ENCODE measurements at places on chromosomes 6 and 20. TPM values are rescaled to one million over a fixed set of nuclear protein-coding genes. Genes with fewer than 3 reads are reported as not detected.

The SH3BGRL2 gene
- polyA plus RNA-seq: 3.4 TPM

DNA sequence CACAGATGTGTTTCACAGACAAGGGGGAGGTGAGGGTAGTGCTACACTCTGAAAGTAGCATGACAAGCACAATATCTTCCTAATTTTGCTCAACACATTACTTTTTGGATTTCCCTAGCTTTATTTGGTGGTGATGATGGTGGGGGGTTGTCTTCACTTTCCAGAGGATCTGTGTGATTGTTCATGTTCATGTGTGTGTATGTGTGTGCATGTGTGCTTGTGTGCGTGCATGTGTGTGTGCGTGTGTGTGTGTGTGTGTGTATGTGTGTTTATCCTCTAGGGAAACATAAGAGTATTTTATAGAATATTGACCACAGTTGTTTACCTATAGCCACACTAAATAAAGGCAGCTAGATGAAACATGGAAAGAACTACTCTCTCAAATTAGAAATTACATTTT is 183.8 kb upstream of the EYA4 start:
- H3K36me3 ChIP-seq: no peaks in the 10 kb centered on the region
- peaks cover 2% of the 10 kb centered on the region for H3K27me3 ChIP-seq
- no peaks in the 10 kb centered on the region for H3K4me1 ChIP-seq
- H3K4me3 ChIP-seq: no peak overlapping the region
- H3K27ac ChIP-seq: no peak overlapping the region
- no peak for DNase-seq

DNA sequence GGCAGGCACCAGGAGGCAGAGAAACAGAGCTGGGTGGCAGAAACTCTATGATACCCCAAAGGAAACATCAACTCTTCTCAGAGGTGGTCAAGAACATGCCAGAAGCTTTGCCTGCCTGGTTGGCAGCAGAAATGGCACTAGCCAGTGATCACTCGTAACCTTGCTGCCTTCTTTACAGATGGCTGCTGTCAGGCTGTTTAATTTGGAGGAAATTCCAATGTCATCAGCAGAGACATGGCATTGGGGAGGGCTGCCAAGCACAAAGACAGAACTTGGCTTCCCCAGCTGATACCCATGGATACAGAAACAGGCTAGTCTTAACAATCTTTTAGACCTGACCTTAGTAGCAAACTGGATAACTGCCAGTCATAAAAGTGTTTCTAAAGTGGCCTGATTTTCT is 153.6 kb downstream of the GMPR start:
- H3K27ac ChIP-seq: no peak overlapping the region
- no peak overlapping the region for H3K4me3 ChIP-seq
- H3K36me3 ChIP-seq: peaks cover 5% of the 10 kb centered on the region
- no peaks in the 10 kb centered on the region for H3K27me3 ChIP-seq
- no peaks in the 10 kb centered on the region for H3K4me1 ChIP-seq

DNA sequence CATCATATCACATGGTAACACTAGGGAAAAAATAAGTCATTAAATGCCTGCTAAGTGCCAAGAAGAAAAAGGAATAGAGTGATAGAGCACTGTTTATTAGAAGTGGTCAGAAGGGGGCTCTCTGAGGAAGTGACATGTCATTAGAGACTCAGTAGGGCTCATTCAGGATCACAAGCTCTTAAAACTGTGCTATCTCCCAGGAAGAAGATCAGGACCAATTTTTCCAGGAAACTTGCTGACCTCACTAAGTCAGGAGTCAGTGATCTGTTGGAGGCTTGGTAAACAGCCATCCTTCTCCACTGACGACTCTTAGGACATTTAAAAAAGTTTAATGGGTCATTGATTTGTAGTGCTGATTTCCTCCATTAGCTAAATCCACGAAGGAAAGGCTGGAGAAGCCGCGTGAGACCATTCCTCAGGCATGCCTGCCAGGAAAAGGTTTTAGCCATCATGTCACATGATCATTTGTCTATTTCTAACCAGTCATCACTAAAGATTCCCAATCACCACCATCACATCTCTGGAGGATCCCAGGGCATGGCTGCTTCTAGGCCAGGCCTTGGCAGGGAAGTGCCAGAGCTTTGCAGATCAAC is 5.9 kb upstream of the PTPN1 start:
- no peak overlapping the region for H3K4me3 ChIP-seq
- H3K27ac ChIP-seq: no peak overlapping the region
- peaks cover 2% of the 10 kb centered on the region for H3K27me3 ChIP-seq
- DNase-seq: peak; percentile 29

The TRIM10 gene
- not detected for polyA plus RNA-seq

GRCh38 chr20:53660078-53660909 is 66.7 kb upstream of the ZNF217 start:
- H3K27me3 ChIP-seq: peaks cover 7% of the 10 kb centered on the region
- no peak for DNase-seq
- no peaks in the 10 kb centered on the region for H3K36me3 ChIP-seq
- H3K4me3 ChIP-seq: peak overlapping the region; percentile 80
- H3K4me1 ChIP-seq: peaks cover 21% of the 10 kb centered on the region

The RNF8 gene
- polyA plus RNA-seq: 15.2 TPM

GRCh38 chr6:127515234-127515793 is 3.8 kb downstream of the MTCL3 start:
- no peak for DNase-seq
- peaks cover 36% of the 10 kb centered on the region for H3K27me3 ChIP-seq
- H3K27ac ChIP-seq: no peak overlapping the region
- peaks cover 17% of the 10 kb centered on the region for H3K4me1 ChIP-seq

The FAM217A gene
- 0.16 TPM for polyA plus RNA-seq

The SEMG1 gene
- not detected for polyA plus RNA-seq

- no peak for DNase-seq
- H3K27me3 ChIP-seq: no peaks in the 10 kb centered on the region
- no peaks in the 10 kb centered on the region for H3K4me1 ChIP-seq
- no peaks in the 10 kb centered on the region for H3K36me3 ChIP-seq
- H3K27ac ChIP-seq: no peak overlapping the region
Measured at GRCh38 chr6:3997177-3997770, 81.7 kb downstream of the FAM217A start.

The AVP gene
- polyA plus RNA-seq: not detected

DNA sequence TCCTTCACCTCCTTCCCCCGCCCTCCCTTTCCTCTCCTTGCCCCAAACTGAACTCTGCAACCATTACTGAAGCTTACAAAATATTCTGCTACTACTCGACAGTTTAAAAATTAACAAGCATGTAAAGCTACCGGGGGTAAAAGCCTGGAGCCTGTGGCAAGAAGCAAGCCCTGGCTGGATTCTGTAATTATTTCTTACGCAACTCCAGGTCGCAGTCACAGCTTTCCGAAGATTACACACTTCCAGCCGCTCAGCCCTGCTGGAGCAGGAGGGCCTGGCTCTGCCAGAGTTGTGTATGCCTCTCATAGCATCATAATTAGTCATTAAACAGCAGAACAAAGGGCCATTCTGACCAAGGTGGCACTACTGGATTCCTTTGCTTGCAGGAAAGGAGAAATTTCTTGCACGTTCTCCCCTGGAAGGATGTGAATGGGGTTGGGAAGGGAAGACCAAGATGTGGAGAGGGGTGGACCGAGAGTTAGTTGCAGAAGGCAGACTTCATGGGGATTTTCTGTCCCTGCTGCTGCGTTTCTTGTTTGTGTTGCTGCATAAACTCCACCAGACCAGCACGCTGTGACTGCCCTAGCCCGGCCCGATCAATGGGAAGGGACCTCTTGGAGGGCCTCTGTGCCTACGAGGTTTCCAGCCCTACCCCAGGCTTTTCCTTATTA is 23.6 kb downstream of the FOXQ1 start:
- no peaks in the 10 kb centered on the region for H3K4me1 ChIP-seq
- no peaks in the 10 kb centered on the region for H3K36me3 ChIP-seq
- peaks cover 3% of the 10 kb centered on the region for H3K27me3 ChIP-seq

GRCh38 chr20:25319241-25320034 is 71.2 kb downstream of the ABHD12 start:
- no peak overlapping the region for H3K4me3 ChIP-seq
- no peak for DNase-seq
- no peaks in the 10 kb centered on the region for H3K27me3 ChIP-seq
- H3K27ac ChIP-seq: no peak overlapping the region
- H3K4me1 ChIP-seq: peaks cover 37% of the 10 kb centered on the region
- peaks cover 4% of the 10 kb centered on the region for H3K36me3 ChIP-seq

GRCh38 chr6:112149719-112150263 is 62.4 kb downstream of the FAM229B start:
- peaks cover 11% of the 10 kb centered on the region for H3K27me3 ChIP-seq
- H3K4me1 ChIP-seq: no peaks in the 10 kb centered on the region
- H3K27ac ChIP-seq: no peak overlapping the region

DNA sequence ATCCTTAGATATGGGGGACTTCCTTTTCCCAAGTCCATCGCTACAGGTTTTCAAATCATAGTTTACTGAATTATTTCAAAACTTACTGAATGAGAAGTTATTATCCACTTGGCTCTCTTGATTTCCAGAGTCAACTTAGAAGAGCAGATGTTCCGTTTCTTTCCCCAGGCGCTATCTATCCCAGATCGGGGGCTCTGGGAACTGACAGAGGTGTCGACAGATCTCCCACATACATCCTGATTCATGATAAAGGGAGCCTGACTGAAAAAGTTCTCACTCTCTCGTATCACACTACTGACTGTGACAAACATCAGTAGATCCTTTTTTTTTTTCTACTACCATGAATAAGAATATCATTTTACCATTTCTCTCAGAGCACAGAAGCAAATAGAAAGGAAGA is 654.8 kb downstream of the RNF144B start:
- no peak overlapping the region for H3K4me3 ChIP-seq
- DNase-seq: no peak
- H3K4me1 ChIP-seq: no peaks in the 10 kb centered on the region
- H3K27me3 ChIP-seq: no peaks in the 10 kb centered on the region
- no peaks in the 10 kb centered on the region for H3K36me3 ChIP-seq

GRCh38 chr6:28269492-28269891 is 2.5 kb downstream of the ZSCAN26 start:
- no peak for DNase-seq
- no peaks in the 10 kb centered on the region for H3K27me3 ChIP-seq
- peaks cover 8% of the 10 kb centered on the region for H3K4me1 ChIP-seq
- peaks cover 5% of the 10 kb centered on the region for H3K36me3 ChIP-seq

The RIPPLY2 gene
- not detected for polyA plus RNA-seq

DNA sequence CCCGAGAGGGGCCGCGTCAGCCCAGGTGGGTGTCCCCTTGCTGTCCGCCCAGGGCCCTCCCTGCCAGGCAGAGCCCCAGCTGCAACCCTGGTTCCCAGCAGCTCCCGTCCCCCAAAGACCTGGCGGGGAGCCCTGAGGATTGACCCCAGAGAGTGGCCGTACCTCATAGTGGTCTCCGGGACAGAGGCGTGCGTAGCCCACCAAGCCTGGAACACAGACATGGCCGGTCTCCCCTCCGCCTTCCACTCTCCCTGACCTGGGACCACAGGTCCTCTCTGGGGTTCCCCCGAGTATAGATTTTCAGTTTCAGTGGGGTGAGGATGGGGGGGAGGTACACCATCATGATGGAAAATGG is 82.6 kb downstream of the RIPOR3 start:
- DNase-seq: no peak
- no peaks in the 10 kb centered on the region for H3K4me1 ChIP-seq
- H3K4me3 ChIP-seq: no peak overlapping the region
- H3K27ac ChIP-seq: no peak overlapping the region
- H3K27me3 ChIP-seq: peaks cover 5% of the 10 kb centered on the region
- no peaks in the 10 kb centered on the region for H3K36me3 ChIP-seq

The VTA1 gene
- polyA plus RNA-seq: 81.2 TPM

The LAMA2 gene
- 1.2 TPM for polyA plus RNA-seq

The PHF1 gene
- polyA plus RNA-seq: 22.7 TPM

The DNAH8 gene
- polyA plus RNA-seq: not detected

GRCh38 chr20:54661880-54662465 is 186.6 kb downstream of the DOK5 start:
- no peak overlapping the region for H3K27ac ChIP-seq
- H3K27me3 ChIP-seq: peaks cover 6% of the 10 kb centered on the region
- no peaks in the 10 kb centered on the region for H3K4me1 ChIP-seq
- no peaks in the 10 kb centered on the region for H3K36me3 ChIP-seq
- no peak for DNase-seq

The TFB1M gene
- 7.8 TPM for polyA plus RNA-seq

DNA sequence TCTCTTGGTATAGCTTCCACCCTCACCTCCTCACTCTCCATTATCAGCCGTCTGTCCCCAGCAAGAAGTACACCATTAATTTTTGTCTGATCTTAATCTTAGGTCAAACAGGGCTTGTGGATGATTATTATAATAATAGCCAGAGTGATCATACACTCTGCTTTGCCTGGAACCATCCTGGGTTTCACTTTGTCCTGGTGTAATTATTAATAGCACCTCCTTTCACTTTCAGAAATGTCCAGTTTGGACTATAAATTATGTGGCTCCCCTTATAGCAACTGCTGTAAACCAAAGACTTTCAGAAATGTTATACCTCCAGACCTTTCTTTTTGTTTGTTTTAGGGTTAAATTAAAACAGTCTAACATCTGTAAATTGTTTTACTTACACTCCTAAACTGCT is 951 bp upstream of the TRIM31 start:
- no peaks in the 10 kb centered on the region for H3K4me1 ChIP-seq
- no peak overlapping the region for H3K27ac ChIP-seq

DNA sequence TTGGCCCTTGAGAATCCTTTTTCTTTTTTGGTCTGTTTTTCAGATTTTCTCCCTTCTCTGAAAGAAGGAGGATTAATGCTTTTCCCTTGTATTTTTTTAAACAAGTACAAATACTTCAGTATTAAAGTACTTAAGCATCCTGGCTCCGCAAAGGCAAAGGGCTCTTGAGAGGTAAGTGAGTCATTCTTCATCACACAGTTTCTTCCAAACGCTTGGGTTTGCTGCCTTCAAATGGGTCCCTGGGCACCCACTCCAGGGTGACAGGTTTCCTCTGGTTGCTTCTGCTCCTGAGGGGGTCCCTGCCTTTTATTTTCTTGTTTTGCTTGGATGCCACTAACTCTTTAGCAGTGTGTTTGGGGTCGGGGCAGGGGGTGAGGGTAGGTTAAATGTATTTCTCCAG is 437.1 kb downstream of the PTPRT start:
- no peaks in the 10 kb centered on the region for H3K4me1 ChIP-seq
- DNase-seq: no peak
- no peaks in the 10 kb centered on the region for H3K36me3 ChIP-seq
- H3K27ac ChIP-seq: no peak overlapping the region
- H3K27me3 ChIP-seq: peaks cover 2% of the 10 kb centered on the region

The FAM83C gene
- not detected for polyA plus RNA-seq

GRCh38 chr6:44966449-44967092 is 361.6 kb upstream of the RUNX2 start:
- H3K36me3 ChIP-seq: no peaks in the 10 kb centered on the region
- H3K4me3 ChIP-seq: no peak overlapping the region
- H3K27ac ChIP-seq: no peak overlapping the region
- H3K4me1 ChIP-seq: no peaks in the 10 kb centered on the region
- DNase-seq: no peak
